ENCODE measurements at places on chromosomes 2 and 18.

DNA sequence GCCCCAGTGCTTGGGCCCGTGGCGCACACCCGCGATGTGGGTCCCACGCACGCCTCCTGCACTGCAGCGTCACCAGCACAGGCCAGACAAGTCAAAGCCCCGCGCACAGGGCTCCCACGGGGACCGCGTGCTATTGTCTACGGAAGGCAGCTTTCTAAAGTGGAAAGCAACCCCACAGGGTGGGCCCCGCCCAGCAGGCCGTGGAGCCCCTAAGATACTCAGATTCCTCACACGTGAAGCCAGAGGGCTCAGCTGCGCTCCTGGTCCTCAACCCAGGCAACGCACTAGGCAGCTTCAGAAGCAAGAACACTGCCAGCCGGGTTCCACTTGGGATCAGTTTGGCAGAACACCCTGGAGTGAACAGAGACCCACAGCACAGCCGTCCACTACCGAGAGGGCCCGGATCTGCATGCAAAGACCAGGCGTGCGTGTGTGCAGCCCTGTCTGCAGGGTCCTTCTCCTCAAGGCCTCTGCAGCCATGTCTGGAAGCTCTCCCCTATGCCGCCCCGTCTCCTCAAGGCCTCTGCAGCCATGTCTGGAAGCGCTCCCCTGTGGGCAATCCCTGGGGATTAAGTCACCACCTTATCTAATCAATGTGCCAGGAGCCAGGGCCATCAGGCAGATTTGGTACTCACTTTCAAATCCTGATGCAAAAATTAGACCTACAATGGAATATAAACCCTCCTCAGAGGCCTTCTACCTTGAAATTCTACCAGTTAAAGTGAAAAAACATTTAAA is 231.3 kb downstream of the HDAC4 start:
- no peak for DNase-seq

DNA sequence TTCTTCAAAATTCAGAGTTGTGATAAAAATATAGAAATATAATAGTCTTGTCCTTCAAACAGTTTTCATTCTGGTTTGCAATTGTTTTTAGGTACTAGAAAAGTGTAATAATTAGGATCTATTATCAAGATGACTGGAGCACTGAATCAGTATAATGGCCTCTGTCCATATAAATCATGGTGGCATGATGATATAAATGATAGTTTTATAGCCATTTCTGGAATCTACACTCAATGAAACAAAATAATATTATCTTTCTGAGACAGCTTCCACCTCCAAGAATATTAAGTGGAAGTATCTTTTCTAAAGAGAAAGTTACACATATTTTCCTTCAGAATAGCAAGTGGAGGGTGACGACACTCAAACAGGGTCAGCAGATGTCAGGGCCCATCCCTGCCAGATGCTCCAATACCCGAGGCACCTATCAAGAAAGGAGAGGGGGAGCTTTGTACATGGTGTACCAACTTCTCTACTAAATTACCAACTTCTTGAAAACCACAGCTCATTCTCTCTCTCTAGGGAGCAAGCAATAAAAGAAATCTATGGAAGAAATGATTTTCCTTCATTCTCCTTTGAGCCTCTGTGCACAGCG is 882.7 kb upstream of the CHAC2 start:
- DNase-seq = no peak

- no peak for DNase-seq
Measured at GRCh38 chr2:234628953-234629352, 132.1 kb upstream of the ARL4C start.

DNA sequence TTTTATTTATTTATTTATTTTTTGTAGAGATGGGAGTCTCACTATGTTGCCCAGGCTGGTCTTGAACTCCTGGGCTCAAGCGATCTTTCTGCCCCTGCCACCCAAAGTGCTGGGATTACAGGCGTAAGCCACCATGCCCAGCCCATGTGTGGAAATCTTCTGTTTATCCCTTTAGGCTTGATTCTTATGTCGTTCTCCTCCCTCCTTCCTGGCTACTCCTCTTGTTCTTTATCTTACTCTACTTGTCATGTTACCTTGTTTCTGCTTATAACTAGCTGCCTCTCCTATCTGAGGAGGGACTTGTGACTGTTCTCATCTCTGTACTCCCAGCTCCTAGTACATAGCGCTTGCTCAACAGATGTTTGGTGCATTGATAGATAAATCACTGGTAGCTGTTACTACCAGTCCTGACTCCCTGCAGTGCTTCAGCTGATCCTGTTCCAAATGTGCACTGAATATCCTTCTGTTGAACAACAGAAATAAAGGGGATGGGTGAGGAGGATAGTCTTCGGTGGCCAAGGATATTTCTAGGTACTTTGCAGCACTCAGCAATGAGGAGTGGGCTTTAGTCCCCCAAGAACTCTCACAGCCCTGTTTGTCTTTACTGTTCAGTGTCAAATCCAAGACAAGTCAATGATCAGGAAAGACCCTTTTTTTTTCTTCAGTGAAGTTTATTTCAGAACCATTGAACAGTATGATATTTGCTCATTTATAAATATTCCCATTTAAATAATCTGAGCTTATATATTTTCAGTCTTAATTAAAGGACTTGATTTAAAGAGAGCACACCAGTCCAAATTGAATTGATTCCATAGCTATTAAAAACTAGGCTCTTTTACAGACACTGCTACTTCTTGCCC is 7.2 kb downstream of the IL1B start:
- DNase-seq = no peak

- no peak for DNase-seq
Measured at GRCh38 chr2:202436626-202437025, 60.5 kb downstream of the BMPR2 start.

GRCh38 chr2:202671317-202672035 is 36.7 kb downstream of the FAM117B start:
- DNase-seq = no peak
